ENCODE measurements at places on chromosomes 6 and 20.

DNA sequence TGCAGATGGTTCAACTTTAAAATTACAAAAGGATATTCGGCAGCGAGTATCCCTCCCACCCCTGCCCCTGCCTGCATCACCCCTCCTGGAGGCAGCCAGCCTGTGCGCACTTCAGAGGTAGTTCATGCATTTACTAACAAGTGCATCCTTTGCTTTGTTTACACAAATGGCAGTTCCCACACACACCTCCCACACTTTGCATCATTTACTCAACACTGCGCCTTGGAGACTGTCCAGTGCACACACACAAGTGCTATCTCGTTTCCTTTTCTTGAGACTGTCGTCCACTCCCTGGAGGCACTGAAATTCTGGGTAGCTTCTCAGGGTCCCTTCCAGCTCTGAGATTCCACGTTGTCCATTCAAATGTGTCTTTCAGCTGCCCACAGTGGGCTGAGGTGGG lies 53.1 kb upstream of the VSX1 start:
- no peak for DNase-seq

DNA sequence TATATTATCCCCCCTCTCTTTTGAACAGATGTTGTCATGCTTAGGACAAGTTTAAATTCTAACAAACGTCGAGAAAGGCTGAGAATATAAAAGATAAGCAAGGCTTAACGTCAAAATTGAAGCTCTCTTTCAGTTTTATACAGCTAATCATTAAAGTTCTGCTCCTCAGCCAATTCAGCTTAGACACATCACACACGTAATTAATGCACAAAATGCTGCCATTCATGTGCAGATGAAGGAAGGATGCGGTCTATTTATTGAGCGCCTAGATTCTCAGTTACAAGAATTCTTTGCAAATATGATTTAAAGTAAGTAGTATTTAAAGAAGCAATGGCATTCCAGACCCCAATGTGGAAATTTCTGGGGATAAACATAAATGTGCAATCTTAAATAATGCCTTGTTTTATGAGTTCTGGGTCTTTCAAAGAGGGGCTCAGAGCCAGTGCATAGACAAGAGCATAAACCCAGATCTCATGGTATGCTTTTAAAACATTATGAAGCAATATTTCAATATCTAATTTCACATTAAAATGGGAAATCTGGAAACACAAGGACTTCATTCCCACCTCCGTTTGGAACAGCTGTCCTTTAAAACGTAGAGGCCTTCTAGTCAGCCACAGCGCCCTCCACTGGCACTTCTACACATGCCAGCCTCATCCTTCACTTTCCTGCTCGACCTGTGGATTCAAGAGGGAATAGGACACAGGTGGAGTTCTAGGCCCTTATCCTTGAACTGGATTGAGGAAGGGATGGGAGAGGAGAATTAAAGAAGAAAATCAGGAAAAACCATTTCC lies 85.8 kb downstream of the LYRM4 start:
- no peak for DNase-seq

- DNase-seq = no peak
These were observed 78.7 kb upstream of the IFNGR1 start for GRCh38 chr6:137297887-137298286.

- DNase-seq = no peak
These were observed 95.2 kb downstream of the PLCB1 start for GRCh38 chr20:8227293-8227692.

GRCh38 chr6:16730738-16731477 lies 30.4 kb downstream of the ATXN1 start:
- DNase-seq = no peak

Data from hypothalamus (tissue), 51 donors.